ENCODE measurements at places on chromosomes 5 and 9.
A peak's percentile ranks its signal among the peaks of the same experiment; 100 is the strongest.

GRCh38 chr5:54764102-54765090 lies 221.0 kb downstream of the ESM1 start:
- no peak for DNase-seq

- DNase-seq: no peak
These were observed 11.3 kb upstream of the ANKH start for GRCh38 chr5:14882658-14883580.

DNA sequence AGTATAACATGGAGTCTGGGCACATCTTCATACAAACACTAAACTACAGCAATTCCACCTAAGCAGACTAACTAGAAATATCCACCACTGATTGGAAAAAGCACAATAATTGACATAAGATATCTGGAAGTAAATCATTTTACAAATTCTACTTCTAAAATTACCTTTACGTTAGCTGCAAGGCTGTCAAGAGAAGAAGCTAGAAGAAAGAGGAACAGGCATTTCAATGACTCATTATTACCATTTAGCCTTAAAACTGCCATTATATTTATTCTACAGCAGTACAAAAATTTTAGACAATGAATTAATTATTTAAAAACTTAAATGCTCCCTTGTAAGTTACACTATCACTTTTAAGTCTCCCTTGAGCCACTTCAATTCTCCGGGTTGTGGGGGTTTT lies 43.4 kb upstream of the PLPP6 start:
- no peak for DNase-seq

DNA sequence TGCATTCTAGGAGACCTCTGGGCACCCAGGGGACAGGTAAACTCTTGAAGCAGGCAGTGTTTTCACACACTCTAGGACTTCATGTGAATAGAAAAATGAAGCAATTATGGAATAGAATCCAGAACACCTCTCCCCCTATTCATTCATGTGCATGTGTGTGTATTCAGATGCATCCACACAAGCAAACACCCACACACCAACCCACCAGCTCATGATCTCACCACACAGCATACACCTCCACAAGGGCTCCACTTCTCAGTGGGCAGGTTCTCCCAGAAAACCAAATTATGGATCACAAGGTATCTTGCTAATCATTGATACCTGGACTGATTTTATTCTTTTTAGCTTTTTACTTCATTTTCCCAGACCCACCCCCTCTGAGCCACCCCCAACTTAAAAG lies 21.2 kb upstream of the HSD17B3 start:
- DNase-seq: no peak

DNA sequence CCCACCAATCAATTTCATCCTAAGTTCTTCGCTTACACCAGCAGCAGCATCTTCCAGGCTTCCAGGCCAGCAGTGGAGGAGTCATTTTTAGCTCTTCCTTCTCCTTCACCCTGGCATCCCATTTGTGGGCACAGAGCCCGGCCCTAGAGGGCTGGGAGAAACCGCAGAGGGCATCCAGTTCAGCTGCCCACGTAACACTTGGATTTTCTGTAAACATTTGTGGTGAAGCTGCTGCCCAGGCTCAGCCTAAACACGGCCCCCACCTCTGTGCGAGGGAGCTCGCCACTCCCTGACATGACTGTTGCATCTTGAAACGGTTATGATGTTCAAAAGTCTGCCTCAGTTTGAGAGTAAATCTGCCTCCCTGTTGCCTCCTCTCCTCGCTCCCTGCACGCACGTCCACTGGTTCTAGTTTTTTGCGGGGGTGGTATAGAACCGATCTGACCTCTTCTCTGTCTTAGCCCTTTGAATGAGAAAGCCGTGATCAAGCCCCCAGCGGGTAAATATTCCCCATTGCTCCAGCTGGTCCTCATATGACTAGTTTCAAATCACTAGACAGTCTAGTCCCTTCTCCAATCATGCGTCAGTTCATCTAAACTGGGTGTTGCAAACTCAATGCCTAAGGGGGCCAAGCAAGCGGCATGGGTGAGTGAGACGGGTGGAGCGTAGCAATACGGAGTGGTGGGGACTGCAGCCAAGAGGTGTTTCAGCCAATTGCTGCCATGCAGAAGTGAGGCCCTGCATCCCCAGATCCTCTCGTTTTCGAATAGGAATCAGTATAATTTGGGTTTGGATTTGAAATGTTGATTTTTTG lies 34.9 kb upstream of the N4BP3 start:
- peak; percentile 4 for DNase-seq

DNA sequence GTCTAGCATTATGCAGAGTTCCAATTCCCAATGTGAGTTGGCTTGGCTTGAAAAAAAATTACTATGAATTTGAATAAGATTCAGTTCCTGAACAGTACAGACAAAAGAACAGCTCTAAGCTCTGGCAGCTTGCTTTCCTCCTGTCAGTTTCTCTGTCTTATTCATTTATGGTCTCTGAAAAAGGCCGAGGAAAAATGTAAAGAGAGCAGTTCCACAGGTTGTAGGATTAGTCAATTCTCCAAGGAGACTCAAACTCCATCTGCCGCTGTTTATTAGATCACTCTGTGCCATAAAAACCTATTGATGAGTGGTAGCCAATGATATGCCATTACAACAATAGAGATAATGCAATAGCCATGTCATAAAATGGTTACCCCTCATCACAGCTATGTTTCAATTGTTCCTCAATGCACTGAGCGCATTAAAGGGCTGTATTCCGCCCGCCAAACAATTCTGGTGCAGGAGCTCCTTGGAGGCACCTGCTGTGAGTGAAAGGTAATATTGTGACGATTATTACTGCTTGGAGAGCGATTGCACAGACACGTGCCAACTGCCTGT lies 188.2 kb downstream of the ARRDC3 start:
- no peak for DNase-seq

GRCh38 chr9:135489188-135489906 lies 9.8 kb downstream of the PPP1R26 start:
- DNase-seq: no peak

GRCh38 chr5:106127985-106128384 lies 1542.8 kb downstream of the EFNA5 start:
- no peak for DNase-seq

GRCh38 chr9:31347082-31347617 lies 1037.3 kb upstream of the ACO1 start:
- no peak for DNase-seq

- DNase-seq: no peak
These were observed 778.3 kb downstream of the PRELID2 start for GRCh38 chr5:145056800-145057199.

DNA sequence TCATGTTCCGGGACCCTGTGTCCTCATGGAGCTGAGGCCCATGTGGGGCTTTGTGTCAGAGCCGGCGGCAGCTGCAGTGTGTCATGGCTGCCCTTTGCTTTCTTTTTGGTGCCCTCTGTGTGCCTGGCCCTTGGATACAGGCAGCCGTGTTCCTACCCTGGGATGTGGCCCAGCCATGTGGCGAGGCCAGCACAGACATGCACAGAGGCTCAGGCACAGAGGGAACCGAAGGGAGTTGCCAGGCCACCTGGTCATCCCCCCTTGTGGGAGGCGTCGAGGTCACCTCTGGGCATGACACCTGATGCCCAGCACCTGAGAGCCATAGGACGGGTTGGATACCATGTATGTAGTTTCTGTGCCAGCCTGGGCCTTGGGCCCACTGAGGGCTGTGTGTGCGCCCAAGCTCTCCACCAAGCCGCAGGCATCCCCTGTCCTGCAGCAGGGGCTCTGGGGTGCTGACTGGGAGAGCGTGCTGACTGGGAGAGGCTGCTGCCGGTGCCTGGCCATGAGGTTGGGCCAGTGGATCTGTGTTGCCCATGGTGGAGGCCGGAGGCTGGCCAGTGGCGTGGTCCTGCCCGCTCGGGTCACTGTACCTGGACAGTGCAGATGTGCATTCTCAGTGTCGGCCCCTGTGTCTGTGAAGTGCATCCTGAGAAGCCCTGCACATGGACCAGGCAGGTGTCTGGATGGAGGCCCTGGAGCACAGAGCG lies 4.8 kb downstream of the NKD2 start:
- no peak for DNase-seq

GRCh38 chr9:34712140-34712539 lies 2.2 kb upstream of the CCL21 start:
- DNase-seq: no peak

- no peak for DNase-seq
These were observed 30.5 kb downstream of the TRIO start for GRCh38 chr5:14173377-14174229.

GRCh38 chr9:3502560-3503398 lies 23.0 kb downstream of the RFX3 start:
- DNase-seq: no peak

- DNase-seq: no peak
These were observed 200.2 kb downstream of the CFAP90 start for GRCh38 chr5:7650755-7651154.

- DNase-seq: no peak
These were observed 99.2 kb downstream of the IRX1 start for GRCh38 chr5:3694819-3695218.

GRCh38 chr5:56640763-56641406 lies 174.5 kb upstream of the MAP3K1 start:
- no peak for DNase-seq

GRCh38 chr5:147055850-147056566 lies 177.5 kb upstream of the PPP2R2B start:
- no peak for DNase-seq

DNA sequence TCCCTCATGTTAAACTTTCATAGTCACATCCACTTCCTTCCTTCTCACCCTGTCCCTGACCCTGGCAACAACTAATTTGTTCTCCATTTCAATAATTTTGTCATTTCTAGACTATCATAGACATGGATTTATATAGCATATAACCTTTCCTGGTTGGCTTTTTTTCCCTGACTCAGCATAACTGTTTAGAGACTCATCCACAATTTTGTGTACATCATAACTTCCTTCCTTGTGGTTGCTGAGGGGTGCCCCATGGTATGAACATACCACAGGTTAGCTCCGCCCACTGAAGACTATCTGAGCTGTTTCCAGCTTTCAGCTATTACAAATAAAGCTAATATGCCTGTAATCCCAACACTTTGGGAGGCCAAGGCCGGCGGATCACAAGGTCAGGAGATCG lies 137.3 kb downstream of the PHF2 start:
- DNase-seq: no peak

DNA sequence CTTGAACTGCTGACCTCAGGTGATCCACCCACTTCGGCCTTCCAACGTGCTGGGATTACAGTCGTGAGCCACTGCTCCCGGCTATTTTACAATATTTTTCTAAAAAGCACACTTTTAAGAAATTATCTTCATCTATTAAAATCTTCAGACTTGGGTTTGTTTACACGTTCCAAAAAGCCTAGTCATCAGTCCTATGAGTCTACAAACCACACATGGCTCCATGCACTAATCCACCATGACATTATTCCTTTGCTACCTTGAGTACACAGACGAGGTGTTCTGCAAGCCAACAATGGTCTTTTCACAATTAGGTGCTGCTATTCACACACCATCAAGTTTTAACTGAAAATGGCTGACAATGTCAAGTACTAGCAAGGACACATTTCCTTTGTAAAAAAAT lies 41.0 kb downstream of the TRPM6 start:
- DNase-seq: no peak

- no peak for DNase-seq
These were observed 106.5 kb downstream of the NFIB start for GRCh38 chr9:14207352-14207995.

GRCh38 chr9:105333811-105334210 lies 89.4 kb downstream of the SLC44A1 start:
- DNase-seq: no peak

DNA sequence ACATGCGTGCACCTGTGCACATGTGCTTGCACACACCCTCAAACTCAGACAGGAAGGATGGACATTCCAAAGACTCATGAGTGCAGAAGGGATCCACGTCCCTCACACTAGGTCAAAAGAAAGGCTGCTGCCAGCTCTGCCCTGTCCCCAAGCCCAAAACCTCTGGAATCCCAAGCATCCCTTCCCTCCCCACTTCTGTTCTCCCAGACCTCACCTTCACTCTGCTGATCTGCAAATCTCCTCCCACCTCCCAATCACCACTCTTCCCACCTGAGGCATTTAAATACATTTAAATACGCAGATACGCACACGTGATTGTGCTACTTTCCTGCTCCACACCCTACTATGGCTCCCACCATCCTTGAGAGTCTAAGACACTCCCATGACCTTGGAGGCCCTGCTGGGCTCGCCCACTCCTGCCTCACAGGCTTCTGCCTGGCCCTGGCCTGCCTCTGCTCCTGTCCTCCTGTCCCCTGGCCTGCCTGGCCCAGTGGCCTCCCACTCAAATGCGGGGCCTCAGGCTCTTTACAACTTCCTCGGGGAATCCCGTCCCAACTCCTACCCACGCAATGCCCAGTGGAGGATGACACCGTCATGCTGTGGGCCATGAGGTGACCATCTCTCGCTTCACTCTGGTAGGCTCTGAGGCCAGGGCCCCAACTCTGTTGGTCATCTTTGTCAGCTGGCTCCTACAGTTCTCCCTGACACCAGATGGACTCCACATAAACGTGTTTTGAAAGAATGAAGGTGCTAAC lies 478.4 kb upstream of the DAP start:
- no peak for DNase-seq

DNA sequence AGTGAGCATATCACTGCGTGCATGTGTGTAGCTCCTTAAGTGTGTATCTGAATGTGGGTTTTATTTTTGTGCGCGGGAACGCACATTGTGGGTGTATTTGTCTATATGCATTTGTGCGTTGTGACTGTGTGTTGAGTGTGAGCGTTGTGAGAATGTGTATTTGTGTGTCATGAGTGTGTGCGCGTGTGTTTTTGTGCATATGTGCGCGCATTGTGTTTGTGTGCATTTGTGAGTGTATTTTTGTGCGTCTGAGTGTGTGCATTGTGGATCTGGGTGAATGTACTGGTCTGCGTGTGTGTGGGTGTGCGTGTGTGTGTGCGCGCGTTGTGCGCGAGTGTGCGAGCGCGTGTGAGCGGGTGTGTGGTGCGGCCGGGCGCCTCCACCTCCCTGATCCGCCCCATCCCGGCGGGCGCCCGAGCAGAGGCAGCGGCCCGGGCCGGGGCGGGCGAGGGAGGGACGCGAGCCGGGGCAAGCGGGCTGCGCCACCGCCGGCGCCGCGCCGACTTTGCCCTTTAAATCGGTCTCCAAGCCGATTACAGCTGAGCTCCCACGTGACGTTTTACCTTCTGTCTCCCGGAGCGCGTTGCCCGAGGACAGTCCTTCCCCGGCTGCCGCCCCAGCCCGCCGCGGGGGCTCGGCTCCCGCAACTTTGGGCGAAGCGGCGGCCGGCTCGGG lies at the start of gene RASGRF2:
Gene RASGRF2 (plus strand): TSS at position 596 of the 675 bp plus-strand sequence. CDS start 376 bp downstream, outside the sequence.
- DNase-seq: peak; percentile 67

- no peak for DNase-seq
These were observed 114.3 kb downstream of the SLC1A3 start for GRCh38 chr5:36720688-36721087.

DNA sequence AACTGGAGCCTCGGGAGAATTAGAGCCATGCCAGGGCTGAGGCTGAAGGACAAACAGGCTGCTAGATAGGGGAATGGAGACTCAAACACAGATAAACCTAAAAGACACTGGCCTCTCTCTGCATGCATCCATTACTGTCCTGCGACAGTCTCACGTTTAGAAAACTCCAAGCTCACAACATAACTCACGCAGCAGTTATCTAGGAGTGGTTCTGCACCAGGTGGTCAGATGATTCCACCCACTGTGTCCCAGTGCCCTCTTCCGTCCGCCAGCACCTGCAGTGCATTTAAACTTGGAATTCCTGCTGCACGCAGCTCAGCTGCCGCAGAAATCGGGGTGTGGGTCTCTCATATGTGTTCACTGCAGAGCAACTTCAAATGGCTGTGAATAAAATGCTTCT lies 272.6 kb upstream of the IRX2 start:
- DNase-seq: no peak

- no peak for DNase-seq
These were observed 66.9 kb downstream of the SKIC3 start for GRCh38 chr5:95487880-95488279.
